ENCODE measurements at places on chromosomes 16 and 17. TPM values are rescaled to one million over a fixed set of nuclear protein-coding genes. Genes with fewer than 3 reads are reported as not detected.

- H3K4me3 ChIP-seq: peak overlapping the region; percentile 84
- no peaks in the 10 kb centered on the region for H3K36me3 ChIP-seq
- peak overlapping the region; percentile 71 for H3K27ac ChIP-seq
- DNase-seq: no peak
Measured at GRCh38 chr16:88649924-88650748, 717 bp downstream of the CYBA start.

- no peak overlapping the region for H3K4me3 ChIP-seq
- H3K4me1 ChIP-seq: peaks cover 9% of the 10 kb centered on the region
- H3K36me3 ChIP-seq: no peaks in the 10 kb centered on the region
- DNase-seq: no peak
- H3K27ac ChIP-seq: no peak overlapping the region
Measured at GRCh38 chr16:85211271-85211801, 99.1 kb upstream of the CIBAR2 start.

GRCh38 chr17:45130681-45131615 is 1.4 kb downstream of the PLCD3 start:
- no peaks in the 10 kb centered on the region for H3K27me3 ChIP-seq
- no peaks in the 10 kb centered on the region for H3K36me3 ChIP-seq
- H3K27ac ChIP-seq: peak overlapping the region; percentile 99
- peaks cover 19% of the 10 kb centered on the region for H3K4me1 ChIP-seq

GRCh38 chr16:55572439-55572838 is 6.0 kb downstream of the CAPNS2 start:
- H3K36me3 ChIP-seq: no peaks in the 10 kb centered on the region
- no peaks in the 10 kb centered on the region for H3K27me3 ChIP-seq
- no peaks in the 10 kb centered on the region for H3K4me1 ChIP-seq
- H3K4me3 ChIP-seq: no peak overlapping the region
- no peak overlapping the region for H3K27ac ChIP-seq
- no peak for DNase-seq

DNA sequence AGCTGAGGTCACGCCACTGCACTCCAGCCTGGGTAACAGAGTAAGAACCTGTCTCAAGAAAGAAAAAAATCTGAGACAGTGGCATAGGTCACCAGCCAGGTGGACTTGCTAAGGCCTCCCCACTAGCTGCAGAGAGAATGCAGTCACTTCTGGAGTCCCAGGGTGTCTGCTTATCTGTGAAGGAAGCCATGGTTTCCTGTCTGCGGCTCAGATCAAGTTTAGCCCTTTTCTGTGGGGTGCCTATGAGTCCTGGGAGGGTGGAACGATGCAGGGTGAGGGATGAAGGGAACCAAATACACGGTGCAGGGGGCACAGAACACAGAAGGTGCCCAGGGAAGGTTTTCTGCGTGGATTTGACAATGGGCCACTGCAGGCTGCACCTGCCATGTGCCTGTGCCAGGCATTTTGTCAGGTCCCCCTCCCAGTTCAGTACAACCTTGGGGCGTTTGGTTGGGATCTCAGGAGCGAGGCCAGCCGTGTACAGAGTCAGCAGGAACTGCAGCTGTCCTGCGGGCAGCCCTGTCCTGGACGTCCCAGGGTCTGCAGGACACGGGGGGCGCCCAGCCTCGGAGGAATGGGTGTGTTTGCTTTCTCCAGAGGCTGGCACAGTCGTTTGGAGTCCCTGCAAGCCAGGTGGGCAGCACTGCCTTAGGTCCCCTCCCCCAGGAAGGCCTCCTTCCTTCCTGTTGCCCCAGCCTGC is 41.8 kb downstream of the RAB11FIP4 start:
- DNase-seq: no peak
- H3K27ac ChIP-seq: no peak overlapping the region
- H3K4me3 ChIP-seq: no peak overlapping the region
- H3K27me3 ChIP-seq: no peaks in the 10 kb centered on the region
- no peaks in the 10 kb centered on the region for H3K36me3 ChIP-seq
- H3K4me1 ChIP-seq: no peaks in the 10 kb centered on the region

- H3K27me3 ChIP-seq: no peaks in the 10 kb centered on the region
- no peak overlapping the region for H3K4me3 ChIP-seq
- no peak overlapping the region for H3K27ac ChIP-seq
- no peaks in the 10 kb centered on the region for H3K36me3 ChIP-seq
Measured at GRCh38 chr17:45577571-45578279, 87.2 kb upstream of the PLEKHM1 start.

GRCh38 chr17:55510986-55511721 is at the start of gene SMIM36:
Gene SMIM36 (minus strand): TSS chr17:55511452.
- H3K36me3 ChIP-seq: no peaks in the 10 kb centered on the region
- no peak within 1 kb of the TSS for H3K27ac ChIP-seq
- DNase-seq: no peak

DNA sequence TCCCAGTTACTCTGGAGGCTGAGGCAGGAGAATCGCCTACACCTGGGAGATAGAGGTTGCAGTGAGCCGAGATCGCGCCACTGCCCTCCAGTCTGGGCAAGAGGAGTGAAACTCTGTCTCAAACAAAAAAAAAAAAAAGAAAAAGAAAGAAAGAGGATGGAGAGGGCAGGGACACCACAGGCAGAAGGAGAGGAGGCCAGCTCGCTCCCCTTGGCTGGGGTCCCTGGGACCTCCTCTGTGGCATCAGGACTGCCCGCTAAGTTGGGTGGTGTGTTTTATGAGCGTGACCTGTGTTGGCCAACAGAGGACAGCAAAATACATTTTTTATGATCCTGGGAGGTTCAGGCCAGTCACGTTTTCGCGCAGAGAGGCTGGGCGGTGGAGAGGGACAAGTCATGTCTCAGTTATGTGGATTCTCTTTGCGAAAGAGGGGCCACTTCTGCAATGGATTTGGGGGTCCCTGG is 229.6 kb downstream of the MRTFB start:
- H3K27me3 ChIP-seq: no peaks in the 10 kb centered on the region
- H3K4me3 ChIP-seq: peak overlapping the region; percentile 89
- no peaks in the 10 kb centered on the region for H3K36me3 ChIP-seq
- H3K27ac ChIP-seq: peak overlapping the region; percentile 61

DNA sequence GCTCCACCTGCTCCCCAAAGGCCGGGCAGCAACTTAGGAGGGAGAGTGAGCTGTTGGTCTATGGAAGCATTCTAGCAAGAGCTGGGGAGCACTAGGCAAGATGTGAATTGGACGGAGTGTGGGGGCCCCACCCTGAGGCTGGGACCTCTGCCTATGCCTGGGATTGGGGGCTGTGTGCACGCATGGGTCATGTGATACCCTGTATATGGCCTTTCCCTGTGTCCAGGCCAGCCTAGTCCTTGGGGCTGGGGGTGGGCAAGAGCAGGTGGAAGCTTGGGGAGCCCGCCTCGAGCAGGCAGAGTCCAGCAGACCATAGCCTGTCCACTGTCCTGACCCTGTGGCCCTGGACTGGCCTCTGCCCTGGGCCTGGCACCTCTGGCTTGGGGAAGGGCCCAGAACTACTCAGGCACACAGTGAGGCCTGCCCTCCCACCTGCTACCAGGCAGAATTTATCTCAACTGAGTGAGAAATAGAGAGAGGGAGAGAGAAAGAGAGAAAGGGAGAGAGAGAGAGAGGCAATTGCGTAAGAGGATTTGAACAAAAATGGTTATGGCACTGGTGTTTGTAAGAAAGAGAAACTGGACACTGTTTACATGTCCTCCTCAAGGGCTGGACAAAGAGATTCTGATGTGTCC is 19.1 kb downstream of the PDP2 start:
- no peaks in the 10 kb centered on the region for H3K36me3 ChIP-seq
- DNase-seq: no peak
- no peak overlapping the region for H3K4me3 ChIP-seq
- H3K27ac ChIP-seq: peak overlapping the region; percentile 68

GRCh38 chr17:46106966-46107644 is 86.1 kb downstream of the KANSL1 start:
- H3K4me3 ChIP-seq: no peak overlapping the region
- no peaks in the 10 kb centered on the region for H3K27me3 ChIP-seq
- H3K27ac ChIP-seq: peak overlapping the region; percentile 12

GRCh38 chr17:36482611-36483504 is 3.6 kb upstream of the ZNHIT3 start:
- peak overlapping the region; percentile 36 for H3K27ac ChIP-seq
- peak; percentile 87 for DNase-seq
- peak overlapping the region; percentile 37 for H3K4me3 ChIP-seq
- no peaks in the 10 kb centered on the region for H3K27me3 ChIP-seq
- peaks cover 7% of the 10 kb centered on the region for H3K4me1 ChIP-seq

GRCh38 chr17:57890857-57891232 is 41.0 kb upstream of the MRPS23 start:
- H3K27ac ChIP-seq: peak overlapping the region; percentile 95
- H3K27me3 ChIP-seq: no peaks in the 10 kb centered on the region
- peaks cover 39% of the 10 kb centered on the region for H3K4me1 ChIP-seq
- H3K4me3 ChIP-seq: no peak overlapping the region
- H3K36me3 ChIP-seq: no peaks in the 10 kb centered on the region
- no peak for DNase-seq

GRCh38 chr17:78147315-78147998 is 1.3 kb downstream of the C17orf99 start:
- H3K36me3 ChIP-seq: no peaks in the 10 kb centered on the region
- H3K27me3 ChIP-seq: no peaks in the 10 kb centered on the region
- H3K4me3 ChIP-seq: no peak overlapping the region
- DNase-seq: no peak
- no peaks in the 10 kb centered on the region for H3K4me1 ChIP-seq
- H3K27ac ChIP-seq: peak overlapping the region; percentile 54

DNA sequence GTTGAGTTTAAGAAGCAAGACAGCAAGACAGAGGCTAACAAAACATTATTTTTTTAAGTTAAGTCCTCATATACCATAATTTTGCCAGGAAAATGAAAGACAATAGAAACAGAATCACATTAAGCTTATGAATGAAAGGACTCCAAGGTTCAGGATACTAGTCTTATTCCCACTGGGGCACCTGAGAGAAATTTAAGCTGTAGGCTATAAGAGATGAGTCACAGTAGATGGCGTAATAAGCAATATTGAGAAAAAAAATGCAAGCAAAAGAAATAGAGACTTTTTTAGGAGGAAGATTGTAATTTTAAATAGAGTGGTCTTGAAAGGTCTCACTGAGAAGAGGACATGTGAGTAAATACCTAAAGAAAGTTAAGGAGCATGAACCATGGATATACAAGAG is 57.1 kb upstream of the KIF2B start:
- no peak overlapping the region for H3K27ac ChIP-seq
- no peaks in the 10 kb centered on the region for H3K4me1 ChIP-seq
- no peak overlapping the region for H3K4me3 ChIP-seq
- no peaks in the 10 kb centered on the region for H3K27me3 ChIP-seq

DNA sequence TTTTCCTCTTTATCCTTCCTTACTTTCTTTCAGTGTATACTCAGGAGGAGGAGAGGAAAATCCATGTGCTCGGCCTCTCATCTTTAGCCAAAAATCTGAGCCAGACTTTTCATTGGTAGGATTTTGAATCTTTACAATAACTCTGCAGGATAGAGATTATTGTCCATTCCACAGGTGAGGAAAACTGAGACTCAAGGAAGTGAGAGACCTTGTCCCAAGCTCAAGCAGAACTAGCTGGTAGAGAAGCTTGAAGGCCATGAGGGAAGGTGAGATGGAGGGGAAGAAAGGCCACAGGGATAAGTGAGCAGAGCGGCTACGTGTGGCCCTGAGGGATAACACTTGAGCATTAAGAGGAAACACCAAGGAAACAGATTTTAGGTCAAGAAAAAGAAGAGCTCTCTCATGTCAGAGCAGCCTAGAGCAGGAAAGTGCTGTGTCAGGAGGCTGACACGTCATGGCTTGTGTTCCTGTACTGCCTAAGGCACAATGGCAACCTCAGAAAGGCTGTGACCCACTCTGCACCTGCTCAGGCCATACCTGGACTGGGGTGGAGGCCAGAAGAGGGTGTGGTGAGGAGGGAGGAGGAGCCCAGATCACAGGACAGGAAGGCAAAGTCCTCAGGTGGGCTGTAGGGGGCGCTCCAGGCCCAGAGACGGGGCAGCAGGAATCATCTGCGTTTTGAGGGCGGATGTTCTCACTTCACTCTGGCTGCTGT is 11.9 kb downstream of the MT4 start:
- H3K4me3 ChIP-seq: no peak overlapping the region
- no peaks in the 10 kb centered on the region for H3K36me3 ChIP-seq
- no peak overlapping the region for H3K27ac ChIP-seq
- no peaks in the 10 kb centered on the region for H3K27me3 ChIP-seq
- peak; percentile 88 for DNase-seq

DNA sequence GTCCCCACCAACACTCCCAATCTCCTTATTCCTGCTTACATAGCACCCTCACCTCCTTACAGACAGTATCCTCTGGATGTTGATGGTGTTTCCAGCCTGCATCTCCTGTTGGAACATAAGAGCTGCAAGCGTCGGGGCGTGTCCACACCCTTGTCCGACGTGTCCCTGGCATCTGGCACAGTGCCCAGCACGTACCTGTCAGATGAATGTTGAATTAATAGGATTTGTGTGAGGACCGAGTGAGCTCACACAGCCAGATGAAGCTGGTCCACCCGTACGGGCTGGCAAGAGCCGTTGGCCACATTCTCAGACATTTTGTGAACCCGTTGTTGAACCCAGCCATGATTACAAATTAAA is 12.2 kb upstream of the CBX4 start:
- no peaks in the 10 kb centered on the region for H3K4me1 ChIP-seq
- no peaks in the 10 kb centered on the region for H3K36me3 ChIP-seq
- H3K4me3 ChIP-seq: no peak overlapping the region
- H3K27ac ChIP-seq: no peak overlapping the region
- DNase-seq: no peak

DNA sequence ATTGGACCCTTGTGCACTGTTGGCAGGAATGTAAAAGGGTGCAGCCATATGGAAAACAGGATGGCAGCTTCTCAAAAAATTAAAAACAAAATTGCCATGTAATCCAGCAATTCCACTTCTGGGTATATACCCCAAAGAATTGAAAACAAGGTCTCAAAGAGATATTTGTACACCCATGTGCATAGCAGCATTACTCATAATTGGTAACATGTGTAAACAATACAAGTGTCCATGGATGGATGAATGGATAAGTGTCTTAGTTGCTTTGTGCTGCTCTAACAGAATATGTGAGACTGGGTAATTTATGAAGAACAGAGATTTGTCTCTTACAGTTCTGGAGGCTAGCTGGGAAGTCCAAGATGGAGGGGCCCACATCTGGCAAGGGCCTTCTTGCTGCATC is 3.8 kb upstream of the RUNDC3A start:
- no peaks in the 10 kb centered on the region for H3K36me3 ChIP-seq
- H3K4me1 ChIP-seq: peaks cover 6% of the 10 kb centered on the region
- H3K4me3 ChIP-seq: no peak overlapping the region

GRCh38 chr17:43671755-43672519 is 10.2 kb upstream of the MEOX1 start:
- no peaks in the 10 kb centered on the region for H3K36me3 ChIP-seq
- H3K4me1 ChIP-seq: no peaks in the 10 kb centered on the region
- no peak overlapping the region for H3K27ac ChIP-seq
- H3K4me3 ChIP-seq: no peak overlapping the region
- no peak for DNase-seq
- no peaks in the 10 kb centered on the region for H3K27me3 ChIP-seq

- H3K27me3 ChIP-seq: no peaks in the 10 kb centered on the region
- H3K27ac ChIP-seq: no peak overlapping the region
- no peak overlapping the region for H3K4me3 ChIP-seq
- H3K36me3 ChIP-seq: no peaks in the 10 kb centered on the region
- no peaks in the 10 kb centered on the region for H3K4me1 ChIP-seq
Measured at GRCh38 chr16:3963203-3963602, 82.7 kb upstream of the CREBBP start.

The MMP28 gene
- 5.6 TPM for total RNA-seq

The MT1X gene
- 5,417 TPM for total RNA-seq

The MRM1 gene
- total RNA-seq: 7.5 TPM

The KRTAP17-1 gene
- total RNA-seq: not detected

The CDK5RAP3 gene
- 183 TPM for total RNA-seq

The SLC38A8 gene
- not detected for total RNA-seq

The HSD3B7 gene
- 12.1 TPM for total RNA-seq

The TPPP3 gene
- 6.9 TPM for total RNA-seq

The UTS2R gene
- total RNA-seq: not detected

All from breast epithelium (tissue), 4 donors.